Upper lobe of right lung (tissue), 1 donor: ENCODE measurements at places on chromosomes 7 and 10. TPM values are rescaled to one million over a fixed set of nuclear protein-coding genes. Genes with fewer than 3 reads are reported as not detected.

GRCh38 chr7:87391020-87391701 is 45.7 kb downstream of the CROT start:
- no peak for DNase-seq

PWWP2B gene
- 26.0 TPM for total RNA-seq

GPR141 gene
- 4.0 TPM for total RNA-seq

- DNase-seq = no peak
These were observed 52.6 kb downstream of the ITGB1 start for GRCh38 chr10:32905466-32905865.

DGKI gene
- total RNA-seq = 0.67 TPM

DNA sequence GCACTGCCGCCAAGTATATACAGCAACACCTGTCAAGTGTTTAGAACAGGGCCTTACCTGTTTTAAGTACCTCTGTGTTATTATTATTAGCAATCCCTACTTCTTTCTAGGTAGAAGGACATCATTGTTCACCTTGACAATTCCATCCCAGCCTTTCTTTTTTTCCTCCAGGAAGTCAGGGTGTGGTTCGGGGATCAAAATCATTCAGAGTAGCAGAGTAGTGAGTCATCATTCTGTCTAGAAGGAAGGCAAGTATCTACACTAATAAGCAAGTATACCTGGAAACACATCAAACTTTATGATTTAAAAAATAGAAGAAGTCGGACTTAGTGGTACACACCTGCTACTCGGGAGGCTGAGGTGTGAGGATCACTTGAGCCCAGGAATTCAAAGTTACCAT is 25.5 kb upstream of the CAPZA2 start:
- DNase-seq = no peak

DNA sequence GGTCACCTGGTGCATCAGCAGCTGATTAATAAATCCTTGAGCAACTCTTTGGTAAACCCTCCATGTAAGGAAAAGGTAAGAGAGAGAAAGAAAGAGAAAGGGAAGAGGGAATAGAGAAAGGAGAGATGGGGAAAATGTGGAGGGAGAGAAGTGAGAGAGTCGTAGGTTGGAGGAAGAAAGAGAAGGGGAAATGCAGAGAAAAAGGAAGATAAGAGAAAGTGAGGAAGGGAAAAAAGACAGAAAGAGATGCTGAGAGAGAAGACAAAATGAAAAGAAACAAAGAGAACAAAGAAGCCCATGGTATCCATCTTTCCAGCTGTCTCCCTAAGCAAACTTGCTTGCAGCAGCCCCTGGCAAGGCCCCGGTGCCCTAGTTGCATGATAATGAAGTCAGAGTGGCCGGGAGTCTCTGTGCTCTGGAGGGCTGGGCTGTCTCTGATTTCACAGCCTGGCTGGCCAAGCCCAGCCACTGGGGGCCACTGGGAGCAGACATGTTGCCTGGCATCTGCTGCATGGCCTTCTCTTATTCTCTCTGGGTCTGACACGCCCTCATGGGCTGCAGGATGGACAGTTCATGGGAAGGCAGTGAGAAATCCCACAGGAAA is 48.4 kb downstream of the PRR15 start:
- DNase-seq = no peak

OR2A1 gene
- not detected for total RNA-seq

DNA sequence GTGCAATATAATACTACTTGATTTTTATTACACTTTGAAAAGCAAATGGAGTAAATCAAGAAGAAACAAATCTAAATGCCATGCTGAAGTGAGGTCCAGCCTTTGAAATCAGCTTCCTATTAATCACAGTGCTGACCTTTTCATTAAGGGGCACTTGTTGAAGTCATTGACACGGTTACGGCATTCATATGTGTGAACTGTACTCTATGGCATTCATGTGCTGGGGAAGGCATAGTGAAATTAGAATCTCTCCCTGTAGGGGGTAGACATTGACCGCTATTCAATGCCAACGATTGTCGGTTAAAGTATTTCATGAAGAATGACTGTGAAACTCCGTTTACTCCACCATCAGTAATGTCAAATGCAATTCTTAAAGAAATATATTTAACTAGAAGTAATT is 296.1 kb upstream of the SEMA3A start:
- no peak for DNase-seq

DNA sequence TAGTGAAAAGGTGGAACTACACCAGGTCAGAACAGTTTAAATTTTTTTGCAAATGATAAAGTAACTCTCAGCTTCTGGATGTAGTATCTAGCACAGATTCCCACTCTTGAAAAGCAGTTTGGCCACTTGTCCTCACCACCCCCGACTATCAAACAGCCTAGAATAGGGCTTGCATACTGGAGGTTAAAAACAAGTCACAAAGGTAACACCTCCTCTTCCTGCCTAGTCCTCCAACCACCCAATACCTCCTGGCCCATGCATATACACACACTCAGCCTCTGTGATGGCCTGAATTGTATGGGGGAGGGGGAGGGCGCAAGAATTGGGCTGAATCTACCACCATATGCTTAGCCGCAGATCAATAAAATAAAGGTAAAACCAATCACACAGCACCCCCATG is 5.7 kb downstream of the SKAP2 start:
- no peak for DNase-seq

DNA sequence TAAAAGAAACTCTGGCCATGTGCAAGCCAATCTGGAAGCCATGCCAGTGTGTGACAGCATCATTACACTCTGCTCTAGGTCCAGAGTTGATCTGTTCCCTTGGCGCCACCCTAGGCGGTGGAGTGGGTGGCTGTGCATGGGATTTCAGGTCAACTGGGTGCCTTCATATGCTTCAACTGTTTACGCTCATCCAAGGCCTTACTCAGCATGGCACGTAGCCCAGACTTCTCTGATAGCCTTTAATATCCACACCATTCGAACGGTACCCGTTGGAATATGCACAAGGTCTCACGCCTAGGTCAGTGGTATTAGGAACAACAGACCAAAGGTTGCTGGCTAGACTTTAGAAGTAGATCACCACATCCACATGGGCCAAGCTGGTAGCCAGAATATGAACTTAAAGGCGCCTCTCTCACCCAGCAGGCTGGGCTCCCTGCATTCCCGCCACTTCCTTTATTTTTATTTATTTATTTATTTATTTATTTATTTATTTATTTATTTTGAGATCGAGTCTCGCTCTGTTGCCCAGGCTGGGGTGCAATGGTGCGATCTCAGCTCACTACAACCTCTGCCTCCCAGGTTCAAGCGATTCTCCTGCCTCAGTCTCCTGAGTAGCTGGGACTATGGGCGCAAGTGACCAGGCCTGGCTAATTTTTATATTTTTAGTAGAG is 18.7 kb upstream of the ACHE start:
- no peak for DNase-seq

- DNase-seq = no peak
These were observed 39.7 kb downstream of the CACNB2 start for GRCh38 chr10:18179891-18180290.

DNA sequence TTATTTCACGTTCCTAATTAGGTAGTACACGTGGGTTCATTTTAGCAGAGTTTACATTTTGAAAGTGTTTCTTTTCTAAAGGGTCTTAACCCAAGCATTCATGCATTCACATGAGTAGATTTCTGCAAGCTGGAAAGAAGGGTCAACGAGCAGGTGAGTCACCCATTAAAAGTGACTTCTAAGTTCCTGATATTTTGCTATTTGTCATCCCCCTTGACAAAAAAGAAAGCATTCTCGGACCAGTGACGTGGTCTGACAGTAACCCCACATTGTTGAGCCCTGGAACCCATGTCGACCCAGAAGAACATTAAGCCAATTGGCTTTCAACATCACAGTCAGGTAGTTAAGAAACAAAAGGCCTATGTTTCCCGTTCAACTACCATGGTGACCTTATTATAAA is 49.6 kb downstream of the ABCB5 start:
- DNase-seq = no peak
